ENCODE measurements at places on chromosomes 6 and 20.
A peak's percentile ranks its signal among the peaks of the same experiment; 100 is the strongest.

DNA sequence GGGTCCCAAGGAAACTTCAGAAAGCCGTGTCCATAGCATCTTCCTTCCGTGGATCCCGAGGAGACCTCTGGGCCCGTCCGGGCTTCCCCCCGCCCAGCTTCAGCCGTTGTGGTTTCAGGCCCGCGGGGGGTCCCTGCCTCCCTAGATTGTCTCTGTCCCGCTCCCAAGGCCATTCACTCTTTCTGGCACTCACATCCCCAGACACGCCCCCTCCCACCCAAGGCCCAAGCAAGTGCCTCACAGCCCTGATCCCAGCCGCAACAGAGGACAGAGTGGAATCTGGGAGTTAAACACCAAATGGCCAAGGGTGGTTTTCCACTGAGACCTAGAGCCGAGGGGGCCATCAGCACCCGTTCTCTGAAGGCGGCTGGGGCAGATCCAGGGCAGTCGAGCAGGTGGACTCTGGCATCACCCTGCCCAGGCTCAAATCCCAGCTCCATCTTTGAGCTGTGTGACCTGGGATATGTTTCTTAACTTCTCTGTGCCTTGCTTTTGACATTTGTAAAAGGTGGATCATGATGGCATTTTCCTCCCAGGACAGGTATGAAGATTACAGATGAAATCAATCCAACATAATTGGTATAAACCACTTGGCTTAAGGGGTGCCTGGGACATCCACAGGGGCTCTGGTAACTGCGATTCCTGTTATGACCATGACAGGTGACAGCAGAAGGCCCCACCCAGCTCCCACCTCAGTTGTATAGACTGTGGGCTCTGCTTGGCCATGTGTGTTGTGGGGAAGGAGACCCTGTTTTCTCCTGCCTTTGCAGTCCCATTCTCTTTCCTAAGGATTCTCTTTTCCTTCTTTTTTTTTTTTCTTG, 48.1 kb downstream of the CTCFL start:
- no peak for DNase-seq

GRCh38 chr6:112122756-112123155, 35.4 kb downstream of the FAM229B start:
- DNase-seq: no peak

GRCh38 chr6:52983159-52983848, 11.8 kb downstream of the GSTA4 start:
- no peak for DNase-seq

DNA sequence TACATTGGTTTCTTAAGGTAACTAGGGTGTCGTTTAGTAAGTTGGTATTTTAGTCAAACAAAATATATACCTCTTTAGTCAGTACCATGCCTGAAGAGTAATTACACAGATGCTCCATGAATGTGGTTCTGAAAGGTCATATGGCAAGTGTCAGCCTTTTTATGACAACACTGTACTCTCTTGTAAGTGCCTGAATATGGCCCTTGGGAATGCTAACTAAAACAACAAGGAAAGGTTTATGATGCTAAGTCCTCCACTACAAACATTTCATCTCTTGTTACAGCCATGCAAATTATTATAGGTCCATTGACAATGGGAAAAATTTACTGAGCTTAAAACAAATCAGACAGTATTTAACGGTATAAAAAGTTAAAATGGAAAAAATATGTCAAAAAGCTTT, 39.0 kb upstream of the SUPT3H start:
- DNase-seq: no peak

DNA sequence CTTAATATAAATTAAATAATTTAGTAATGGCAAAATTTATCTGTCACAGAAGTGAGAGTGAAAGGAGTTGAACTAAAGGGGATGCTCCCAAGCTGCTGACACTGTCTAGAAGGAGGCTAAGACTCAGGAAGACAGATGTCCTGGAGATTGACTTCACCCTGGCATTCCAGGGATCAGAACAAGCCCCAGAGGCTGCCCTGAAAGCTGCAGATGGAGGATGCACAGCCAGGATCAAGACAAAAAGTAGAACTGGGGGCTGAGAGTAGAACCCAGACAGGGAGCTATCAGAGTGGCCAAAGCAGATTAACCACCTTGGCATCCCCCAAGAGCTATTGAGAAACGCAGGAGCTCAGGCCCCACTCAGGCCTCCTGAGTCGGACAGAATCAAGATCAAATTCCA, 189.2 kb upstream of the PLCB4 start:
- no peak for DNase-seq

GRCh38 chr20:3710703-3711483, 1.5 kb downstream of the SIGLEC1 start:
- DNase-seq: peak; percentile 49

DNA sequence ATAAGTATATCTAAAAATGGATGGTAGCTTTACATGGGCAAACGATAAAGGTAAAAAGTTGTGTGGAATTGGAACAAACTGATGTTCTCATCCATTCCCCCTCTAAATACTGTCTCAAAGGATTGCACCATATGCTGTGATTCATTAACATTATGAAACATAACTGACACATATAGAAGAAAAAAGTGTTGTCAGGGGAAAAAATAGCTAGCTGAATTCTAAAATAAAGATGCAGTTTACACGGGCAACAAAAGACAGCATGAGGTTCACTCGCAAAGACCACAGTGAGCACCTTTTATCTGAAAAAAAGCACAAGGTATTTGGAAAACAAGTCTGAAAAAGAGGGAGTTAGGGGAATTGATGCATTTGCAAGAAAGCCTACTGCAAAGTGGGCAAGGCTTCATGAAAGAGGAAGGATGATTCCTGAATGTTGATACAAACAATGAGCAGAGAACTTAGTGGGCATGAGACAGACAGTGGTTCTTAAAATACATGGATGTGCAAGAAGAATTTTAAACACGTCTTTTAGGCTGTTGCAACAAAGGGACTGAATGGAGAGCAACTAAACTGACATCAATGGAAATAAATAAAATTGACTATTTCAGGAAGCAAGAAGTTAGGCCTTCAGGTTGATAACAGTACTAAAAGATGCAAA, 280.9 kb downstream of the KIF16B start:
- no peak for DNase-seq

DNA sequence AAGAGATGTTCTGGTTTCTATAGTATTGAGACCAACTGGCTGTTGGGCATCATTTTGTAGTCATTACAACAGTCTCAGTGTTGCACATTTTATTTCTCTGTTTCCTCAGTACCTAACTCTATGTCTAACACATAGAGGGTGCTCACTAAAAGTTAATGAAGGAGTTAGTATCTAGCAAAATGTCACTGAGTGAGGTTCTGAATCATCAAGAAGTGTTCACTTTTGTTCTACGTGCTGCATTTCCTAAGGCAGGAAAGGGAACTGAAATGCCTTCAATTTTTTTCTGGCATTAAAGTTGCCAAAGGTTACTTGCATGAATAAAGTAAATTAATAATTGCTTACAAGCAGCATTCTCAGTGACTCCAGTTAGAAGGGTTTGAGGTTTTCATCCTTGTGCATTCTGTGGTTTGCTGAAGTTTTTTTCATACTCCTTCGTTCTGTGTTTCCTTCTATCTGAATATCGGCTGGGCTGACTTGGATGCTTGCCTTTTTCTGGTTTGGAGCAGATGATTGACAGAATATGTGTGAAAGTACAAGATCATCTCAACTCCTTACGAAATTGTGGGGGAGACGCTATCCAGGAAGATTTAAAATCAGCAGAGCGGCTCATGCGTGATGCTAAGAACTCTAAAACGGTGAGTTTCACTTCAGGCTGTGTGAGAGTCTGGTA, 114.5 kb upstream of the SCGN start:
- DNase-seq: peak; percentile 36

GRCh38 chr6:27280540-27281000, 31.5 kb downstream of the POM121L2 start:
- DNase-seq: no peak

DNA sequence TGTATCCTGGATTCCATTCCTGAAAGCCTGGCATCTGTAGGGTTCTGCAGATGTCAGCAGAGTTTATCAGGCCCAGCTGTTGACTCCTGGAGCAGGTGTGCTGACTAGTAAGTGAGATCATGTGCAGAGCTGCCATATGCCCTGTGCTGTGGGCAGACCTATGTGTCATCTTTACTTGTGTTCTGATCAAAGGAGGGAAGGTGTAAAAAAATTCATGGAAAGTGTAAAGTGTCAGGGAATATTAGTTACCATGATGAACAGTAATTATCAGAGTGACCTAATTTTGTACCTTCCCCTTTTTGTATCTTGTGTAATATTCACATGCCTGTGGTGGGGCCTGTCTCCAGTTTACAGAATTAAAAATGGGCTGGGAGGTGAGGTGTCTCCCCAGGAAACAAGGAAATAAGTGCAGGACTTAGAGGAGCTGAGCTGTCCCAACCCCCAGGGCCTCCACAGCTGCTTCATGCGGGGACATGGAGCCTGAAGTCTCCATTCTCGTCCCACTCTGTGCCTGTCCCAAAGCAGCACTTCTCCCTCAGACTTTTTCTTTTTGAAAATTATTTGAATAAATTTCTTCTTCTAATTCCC, 148.2 kb upstream of the GGTLC1 start:
- no peak for DNase-seq

- peak; percentile 88 for DNase-seq
Observed at GRCh38 chr6:3176562-3177355, 19.4 kb upstream of the TUBB2A start.

DNA sequence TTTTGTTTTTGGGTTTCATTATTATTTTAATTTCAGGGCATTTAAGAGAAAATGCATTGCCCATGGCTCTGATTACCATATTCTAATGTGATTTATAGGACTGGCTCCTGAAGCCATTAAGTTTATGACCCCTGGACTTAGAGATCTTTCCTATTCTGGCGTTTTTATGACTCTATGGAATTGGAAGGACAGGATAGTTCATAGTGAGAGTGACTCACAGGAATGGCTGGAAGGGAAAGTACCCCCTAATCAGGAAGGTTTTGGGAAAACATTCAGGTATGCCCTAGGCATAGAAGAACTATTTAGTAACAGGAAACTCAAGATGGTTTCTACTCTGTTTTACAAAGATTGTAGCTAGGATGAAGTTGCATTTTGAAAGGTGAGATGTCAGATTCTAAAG, 108.6 kb upstream of the SLC2A12 start:
- DNase-seq: peak; percentile 45

GRCh38 chr6:5680095-5680494, 326.6 kb downstream of the NRN1 start:
- DNase-seq: no peak

GRCh38 chr6:11427723-11428245, 109.8 kb upstream of the TMEM170B start:
- DNase-seq: peak; percentile 50
